Brain pericyte (primary cell): ENCODE measurements at places on chromosomes 12 and 14.
A peak's percentile ranks its signal among the peaks of the same experiment; 100 is the strongest.

DNA sequence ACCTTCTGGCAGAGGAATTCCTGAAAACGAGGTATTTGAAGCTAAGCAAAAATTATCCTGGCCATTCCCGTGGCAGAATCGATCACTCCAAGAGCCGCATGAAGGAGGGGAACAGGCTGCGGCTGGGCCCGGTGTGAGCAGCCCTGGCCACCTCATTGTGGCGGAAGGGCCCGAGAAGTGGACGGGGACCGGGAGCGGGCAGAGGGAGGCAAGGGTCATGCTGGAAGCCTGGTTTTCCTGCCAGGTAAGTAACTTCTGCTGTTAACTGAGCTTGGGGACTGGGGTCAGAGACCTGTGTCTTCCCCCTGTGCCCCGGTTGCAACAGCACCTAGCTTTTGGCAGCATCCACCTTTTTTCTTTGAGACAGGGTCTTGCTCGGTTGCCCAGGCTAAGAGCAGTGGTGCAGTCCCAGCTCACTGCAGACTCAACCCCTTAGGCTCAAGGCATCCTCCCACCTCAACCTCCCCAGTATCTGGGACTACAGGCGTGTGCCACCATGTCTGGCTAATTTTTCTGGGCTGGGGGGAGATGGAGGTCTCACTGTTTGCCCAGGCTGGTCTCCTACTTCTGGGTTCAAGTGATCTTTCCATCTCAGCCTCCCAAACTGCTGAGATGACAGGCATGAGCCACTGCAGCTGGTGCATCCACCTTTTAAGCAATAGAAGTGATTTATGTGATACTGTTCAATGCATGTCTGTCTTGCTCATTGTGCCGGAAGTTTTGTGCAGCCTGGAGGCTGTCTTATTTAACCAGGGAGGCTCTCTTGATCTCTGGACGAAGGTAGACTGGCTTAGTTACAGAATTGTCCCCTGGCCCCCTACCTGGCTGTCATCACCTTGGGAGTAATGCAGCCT, 174.0 kb upstream of the MYL2 start:
- no peak for DNase-seq

DNA sequence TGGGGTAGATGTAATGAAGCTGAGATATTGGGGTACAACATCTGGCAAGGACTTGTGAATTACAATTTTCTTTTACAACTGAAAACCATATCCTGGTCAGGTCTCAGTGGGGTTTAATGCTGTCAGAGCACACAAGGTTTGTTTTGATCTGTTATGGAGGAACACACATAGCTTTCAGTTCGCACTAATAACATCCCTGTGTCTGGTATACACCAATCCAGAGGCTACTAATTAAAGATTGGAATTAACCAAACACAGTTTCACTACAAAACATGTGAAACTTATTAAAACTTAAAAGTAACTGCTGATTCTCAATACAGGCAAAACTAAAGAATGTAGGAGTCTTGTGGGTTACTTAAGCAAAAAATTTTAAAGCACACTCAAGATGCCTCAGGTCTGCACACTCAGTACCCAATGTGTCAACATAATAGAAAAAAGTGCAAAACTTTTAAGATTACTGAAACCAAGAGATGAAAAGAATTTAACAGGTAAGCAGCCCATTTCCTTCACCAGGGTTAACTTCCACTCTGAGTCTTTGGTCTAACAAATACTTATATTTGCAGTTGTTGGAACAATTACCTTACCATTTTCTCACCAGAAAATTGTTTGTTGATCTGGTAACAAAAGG, 77.4 kb downstream of the LLPH start:
- no peak for DNase-seq

- no peak for DNase-seq
Observed at GRCh38 chr14:51131516-51131915, 36.6 kb upstream of the TRIM9 start.

- no peak for DNase-seq
Observed at GRCh38 chr12:31801872-31802271, 73.1 kb upstream of the AMN1 start.

- DNase-seq: no peak
Observed at GRCh38 chr12:25806271-25806670, 152.2 kb upstream of the RASSF8 start.

GRCh38 chr12:522692-523378, 63.1 kb downstream of the B4GALNT3 start:
- DNase-seq: no peak

GRCh38 chr12:94039914-94040313, 108.5 kb upstream of the PLXNC1 start:
- no peak for DNase-seq

GRCh38 chr12:94151582-94151981, 3.2 kb downstream of the PLXNC1 start:
- DNase-seq: no peak

DNA sequence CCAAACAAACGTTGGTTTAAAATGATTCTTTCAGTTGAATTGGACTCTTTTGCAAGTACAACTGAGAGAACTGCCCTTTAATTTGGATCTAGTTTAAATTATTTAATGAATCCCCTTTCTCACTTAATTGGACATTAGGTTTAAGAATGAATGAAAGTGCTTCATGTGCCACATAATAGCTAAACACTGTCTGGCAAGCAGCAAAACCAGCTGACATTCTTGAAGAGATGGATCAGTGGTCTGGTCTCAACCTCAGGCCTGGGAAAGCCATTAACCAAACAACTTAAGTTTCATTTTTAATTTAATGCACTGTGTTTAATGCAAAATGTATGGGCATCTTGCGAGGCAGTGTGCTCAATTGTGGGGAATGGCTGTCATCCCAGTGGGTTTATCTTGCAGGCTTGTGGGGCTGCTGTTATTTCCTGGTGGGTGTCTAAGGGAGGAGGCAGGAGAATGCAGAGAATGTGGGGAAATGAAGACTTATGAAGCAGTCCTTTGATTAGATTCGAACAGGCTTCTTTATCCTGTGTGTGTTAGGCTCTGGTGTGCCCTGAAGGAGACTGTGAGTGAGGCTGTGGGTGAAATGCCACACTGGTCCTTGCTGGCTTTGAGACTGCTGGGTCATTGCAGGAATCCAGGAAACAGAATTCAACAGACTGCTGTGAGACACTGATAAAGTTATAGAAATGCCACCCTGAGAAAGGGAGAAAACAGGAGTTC, 144.1 kb upstream of the PELI2 start:
- no peak for DNase-seq

- DNase-seq: peak; percentile 77
Observed at GRCh38 chr12:62603061-62603810, 136.6 kb downstream of the MON2 start.

GRCh38 chr14:104196461-104197140, 58.2 kb downstream of the KIF26A start:
- DNase-seq: no peak

- no peak for DNase-seq
Observed at GRCh38 chr12:10959804-10960203, 20.7 kb upstream of the TAS2R14 start.

DNA sequence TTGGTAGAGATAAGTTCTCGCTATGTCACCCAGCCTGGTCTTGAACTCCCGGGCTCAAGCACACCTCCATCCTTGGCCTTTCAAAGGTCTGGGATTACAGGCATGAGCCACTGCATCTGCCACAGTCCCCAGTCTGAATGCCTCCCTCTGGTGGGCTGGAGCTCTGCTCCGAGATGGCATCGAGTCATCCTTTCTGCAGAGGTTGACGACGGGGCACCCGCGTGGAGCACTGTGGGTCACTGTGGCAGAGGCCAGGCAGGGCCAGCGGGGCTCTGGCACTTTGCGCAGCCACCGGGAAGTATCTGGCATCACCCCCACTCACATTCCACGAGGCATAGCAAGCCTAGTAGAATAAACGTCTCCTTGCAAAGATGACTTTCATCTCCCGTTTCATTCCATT, 163.3 kb upstream of the DIO3 start:
- no peak for DNase-seq

- DNase-seq: no peak
Observed at GRCh38 chr14:68293404-68293803, 473.8 kb downstream of the RAD51B start.

DNA sequence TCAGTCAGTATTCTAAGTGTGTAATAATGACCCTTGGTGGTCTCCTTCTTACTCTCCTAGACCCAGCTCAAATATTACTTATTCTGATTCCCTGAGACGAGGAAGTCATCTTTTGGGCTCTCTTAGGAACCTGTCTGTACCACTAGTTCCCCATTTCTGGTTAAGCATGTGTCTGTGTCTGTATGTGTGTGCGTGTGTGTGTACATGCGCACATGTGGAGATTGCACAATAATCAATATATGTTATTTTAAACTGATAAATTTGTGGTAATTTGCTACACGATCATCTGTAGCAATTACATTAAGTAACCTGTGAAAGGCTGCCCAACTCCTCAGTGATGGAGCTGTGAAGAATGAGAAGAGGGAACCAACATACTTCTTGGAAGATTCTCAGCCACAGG, 132.2 kb downstream of the ASCL4 start:
- DNase-seq: no peak

- DNase-seq: no peak
Observed at GRCh38 chr14:76280221-76280620, 95.7 kb upstream of the ESRRB start.

- DNase-seq: no peak
Observed at GRCh38 chr14:50335389-50335788, 23.3 kb downstream of the DMAC2L start.

DNA sequence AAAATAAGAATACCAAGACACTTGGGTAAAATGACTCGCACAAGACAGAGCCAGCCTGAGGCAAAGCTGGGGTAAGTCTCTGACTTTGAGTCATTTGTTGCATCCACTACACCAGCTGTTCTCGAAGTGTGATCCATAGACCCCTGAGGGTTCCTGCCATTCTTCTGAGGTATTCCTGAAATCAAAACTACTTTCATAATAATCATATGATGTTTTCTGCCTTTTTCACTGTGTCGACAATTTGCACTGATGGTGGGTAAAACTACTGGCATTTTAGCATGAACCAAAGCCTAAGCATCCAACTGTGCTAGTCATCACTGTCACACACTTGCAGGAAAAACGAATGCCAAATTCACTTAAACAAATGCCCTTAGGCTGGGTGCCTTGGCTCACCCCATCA, 135.5 kb upstream of the FUT8 start:
- DNase-seq: no peak

GRCh38 chr12:124699909-124700308, 132.5 kb upstream of the NCOR2 start:
- DNase-seq: no peak

GRCh38 chr14:31939934-31940333, 137.2 kb upstream of the ARHGAP5 start:
- DNase-seq: no peak

GRCh38 chr12:119578112-119578511, 15.5 kb upstream of the TMEM233 start:
- no peak for DNase-seq

GRCh38 chr14:49892301-49892635, 614 bp upstream of the ARF6 start:
- DNase-seq: peak; percentile 69

- DNase-seq: no peak
Observed at GRCh38 chr14:35761922-35762321, 47.2 kb downstream of the RALGAPA1 start.

GRCh38 chr14:91293281-91293680, 48.8 kb upstream of the GPR68 start:
- no peak for DNase-seq

GRCh38 chr12:4225571-4225970, 48.0 kb upstream of the CCND2 start:
- no peak for DNase-seq
